ENCODE measurements at places on chromosomes 2 and 18. TPM values are rescaled to one million over a fixed set of nuclear protein-coding genes. Genes with fewer than 3 reads are reported as not detected.

DNA sequence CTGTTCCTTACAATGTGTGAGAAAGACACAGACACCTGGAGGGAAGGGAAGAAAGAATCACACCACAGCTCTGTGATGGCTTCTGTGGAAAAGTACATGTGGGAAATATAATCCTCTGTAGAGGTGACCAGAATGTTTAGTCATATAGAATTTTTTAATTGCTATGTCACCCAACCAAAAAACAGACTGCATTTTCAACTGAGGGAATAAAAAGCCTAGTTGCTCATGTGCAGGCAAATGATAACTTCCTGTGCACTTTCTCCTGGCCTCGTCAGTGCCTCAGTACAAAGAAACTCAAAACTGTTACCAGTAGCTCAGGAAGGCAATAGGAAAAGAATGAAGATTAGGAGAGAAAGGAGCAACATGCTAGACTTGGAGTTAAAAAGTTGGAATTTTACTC is 326.8 kb downstream of the OSR1 start:
- no peak for DNase-seq

DNA sequence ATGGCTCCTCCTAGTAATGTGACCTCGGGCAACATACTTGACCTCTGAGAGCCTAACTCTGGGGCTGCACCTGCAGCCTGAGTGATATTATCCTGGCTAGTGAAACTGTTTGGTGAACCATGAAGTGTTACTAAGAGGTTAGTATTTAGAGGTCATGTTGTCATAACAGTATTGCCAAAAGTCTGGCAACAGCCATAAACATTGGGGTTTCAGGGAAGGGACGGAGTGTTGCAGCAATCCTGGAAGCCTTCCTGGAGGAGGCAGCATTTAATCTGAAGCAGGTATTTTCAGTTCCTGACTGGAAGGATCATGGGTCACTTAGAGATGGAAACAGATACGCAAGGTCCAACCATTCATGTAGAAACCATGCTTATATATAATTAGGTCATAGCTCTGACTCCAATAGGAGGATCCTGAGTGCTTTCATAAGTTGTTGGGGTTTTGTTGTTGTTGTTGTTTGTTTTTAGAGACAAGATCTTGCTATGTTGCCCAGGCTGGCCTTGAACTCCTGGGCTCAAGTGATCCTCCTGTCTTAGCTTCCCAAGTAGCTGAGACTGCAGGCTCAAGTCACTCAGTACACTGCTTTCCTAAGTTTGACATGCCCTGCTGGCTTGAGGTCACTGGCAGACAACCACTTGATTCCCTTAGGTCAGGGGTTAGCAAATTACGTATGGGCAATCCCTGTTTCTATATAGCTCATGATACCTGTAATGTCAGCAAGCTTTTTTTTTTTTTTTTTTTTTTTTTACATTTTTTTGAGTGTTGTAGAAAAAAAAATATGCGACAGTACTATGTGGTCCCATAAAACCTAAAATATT is 21.5 kb downstream of the GPR39 start:
- no peak for DNase-seq

DNA sequence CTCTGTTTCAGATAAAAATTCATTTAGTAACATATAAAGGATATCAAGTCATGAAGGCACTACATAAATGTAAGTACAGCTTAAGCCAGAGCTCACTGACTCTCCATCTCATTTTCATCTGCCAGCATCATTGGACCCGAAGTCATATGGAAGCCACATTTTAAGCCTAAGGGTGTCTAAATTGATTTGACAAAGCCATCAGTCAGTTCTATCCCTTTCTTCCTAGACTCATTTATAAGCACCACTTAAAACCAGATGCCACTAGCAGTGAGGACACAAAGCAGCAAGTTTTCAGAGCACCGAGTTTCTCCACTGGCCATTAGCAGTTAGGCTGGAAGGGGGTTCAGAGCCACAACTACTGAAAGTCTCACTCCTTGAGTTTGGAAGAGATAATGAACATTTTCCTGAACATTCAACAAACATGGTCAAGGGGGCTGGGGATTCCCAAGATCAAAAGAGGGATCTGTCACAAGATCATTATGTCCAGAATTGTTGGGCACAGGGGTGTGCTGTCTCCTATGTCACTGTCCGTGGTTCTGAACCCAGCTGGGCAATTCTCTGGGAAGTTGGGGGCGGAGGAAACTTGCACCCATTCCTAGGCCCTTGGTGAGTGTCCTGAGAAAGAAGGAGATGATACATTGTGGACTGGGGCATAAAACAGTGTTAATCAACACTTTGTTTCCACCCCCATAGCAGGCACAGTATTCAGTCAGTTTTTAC is 158.5 kb upstream of the LMAN1 start:
- DNase-seq = no peak

GRCh38 chr2:149155988-149156387 is 117.5 kb downstream of the LYPD6B start:
- DNase-seq = no peak

Gene FOXI3
- not detected for total RNA-seq

DNA sequence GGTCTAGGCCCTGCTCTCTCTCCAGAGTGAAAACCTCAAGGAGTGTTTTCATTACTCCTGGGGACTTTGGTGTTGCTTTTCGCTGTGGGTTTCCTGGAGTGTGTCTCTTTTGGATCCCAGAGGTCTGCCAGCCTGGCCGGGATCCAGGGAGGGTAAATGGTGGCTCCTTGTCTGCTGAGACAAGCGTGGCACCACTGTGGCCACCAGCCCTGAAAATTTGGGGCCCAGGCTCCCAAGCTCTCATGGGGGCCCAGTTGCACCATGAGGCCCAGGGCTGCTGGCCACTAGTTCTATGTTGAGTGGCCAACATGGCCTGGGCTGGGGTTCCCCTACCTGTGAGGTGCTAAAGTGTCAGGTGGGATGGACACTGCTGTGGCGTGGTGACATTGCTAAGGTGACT is 144.8 kb downstream of the CTIF start:
- DNase-seq = no peak

GRCh38 chr18:49814147-49814499 is 790 bp upstream of the ACAA2 start:
- peak; percentile 65 for DNase-seq

GRCh38 chr2:129467012-129467779 is 512.3 kb upstream of the RAB6C start:
- no peak for DNase-seq

- DNase-seq = no peak
Observed at GRCh38 chr2:237455764-237456163, 31.3 kb upstream of the MLPH start.

Data from uterus (tissue), 4 donors.